Fibroblast of villous mesenchyme (primary cell): ENCODE measurements at places on chromosomes 6 and 20. TPM values are rescaled to one million over a fixed set of nuclear protein-coding genes. Genes with fewer than 3 reads are reported as not detected.

DNA sequence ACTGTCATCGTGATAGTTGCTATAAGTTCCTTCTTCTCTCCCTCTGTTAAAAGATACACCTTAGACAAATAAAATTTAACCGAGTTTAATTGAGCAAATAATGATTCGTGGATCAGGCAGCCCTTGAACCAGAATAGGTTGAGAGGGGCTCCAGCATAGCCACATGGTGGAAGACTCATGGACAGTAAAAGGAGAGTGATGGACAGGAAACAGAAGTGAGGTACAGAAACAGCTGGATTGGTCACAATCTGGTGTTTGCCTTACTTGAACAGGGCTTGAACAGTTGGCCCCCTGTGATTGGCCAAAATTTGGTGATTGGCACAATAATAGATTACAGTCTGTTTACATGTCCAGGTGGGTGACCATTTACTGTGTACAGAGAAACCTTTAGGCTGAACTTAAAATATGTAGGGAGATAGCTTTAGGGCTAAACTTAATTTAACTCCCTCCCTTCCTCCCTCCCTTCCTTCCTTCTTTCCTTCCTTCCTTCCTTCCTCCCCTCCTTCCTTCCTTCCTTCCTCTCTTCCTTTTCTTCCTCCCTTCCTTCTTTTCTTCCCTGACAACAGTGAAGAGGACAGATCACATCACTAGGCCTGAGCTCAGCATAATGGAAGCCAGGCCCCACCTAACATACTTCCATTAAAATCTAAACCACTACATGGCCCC, 531.8 kb upstream of the JARID2 start:
- no peak for DNase-seq

The CLPSL2 gene
- total RNA-seq: not detected in 2 replicates

The CALHM6 gene
- 0.32 TPM in 1 of 2 replicates, not detected in the other for total RNA-seq

GRCh38 chr6:150880336-150880735, 14.8 kb downstream of the MTHFD1L start:
- no peak for DNase-seq

DNA sequence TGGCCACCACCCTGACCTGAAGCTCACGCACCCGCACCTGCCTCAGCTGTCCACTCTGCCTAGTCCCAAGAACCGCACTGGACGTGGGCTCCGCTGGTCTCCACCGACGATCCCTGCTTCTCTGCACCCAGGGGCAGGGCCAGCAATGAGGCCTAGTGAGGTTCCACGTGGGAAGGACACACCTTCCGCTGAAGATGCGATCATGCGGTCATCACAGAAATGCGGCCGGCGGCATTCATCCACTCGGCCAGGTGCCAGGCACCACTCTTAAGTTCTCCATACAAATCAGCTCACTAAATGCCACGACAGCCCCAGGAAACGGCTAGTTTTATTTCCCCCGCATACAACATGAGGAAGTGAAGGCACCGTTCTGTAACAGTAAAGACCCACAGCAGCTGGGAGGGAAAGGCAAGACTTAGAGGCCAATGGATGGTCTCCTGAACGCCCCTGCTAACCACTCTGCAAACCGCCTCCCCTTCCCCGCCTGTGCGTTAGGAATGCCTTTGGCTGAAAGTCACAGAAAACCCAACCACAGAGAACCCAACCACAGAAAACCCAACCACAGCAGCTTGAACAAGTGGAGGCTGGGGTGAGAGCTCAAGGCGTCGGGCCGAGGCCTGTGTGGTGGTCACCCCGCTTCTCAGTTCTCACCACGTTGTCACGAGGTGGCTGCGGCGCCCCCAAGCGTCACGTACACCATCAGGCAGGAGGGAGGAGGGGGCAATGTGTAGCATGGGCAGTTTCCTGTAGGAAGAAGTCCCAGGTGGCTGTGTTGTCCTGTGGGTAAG, 204.4 kb downstream of the TAF4 start:
- DNase-seq: no peak

GRCh38 chr6:137017081-137017480, 27.7 kb downstream of the IL20RA start:
- no peak for DNase-seq
